ENCODE measurements at places on chromosomes 11 and 22. TPM values are rescaled to one million over a fixed set of nuclear protein-coding genes. Genes with fewer than 3 reads are reported as not detected.

Gene DEFB131B
- total RNA-seq: not detected

Gene MYO7A
- total RNA-seq: 8.9 TPM

Gene RIMBP3C
- total RNA-seq: 0.12 TPM

Gene CARD16
- total RNA-seq: 1.5 TPM

Gene SCGB2A2
- not detected for total RNA-seq

Gene TEX12
- total RNA-seq: not detected

Gene TPH1
- 0.67 TPM for total RNA-seq

Gene FXYD2
- total RNA-seq: not detected

Gene APOL5
- total RNA-seq: not detected

Gene IGSF9B
- total RNA-seq: 4.3 TPM

Gene MRGPRX3
- total RNA-seq: not detected

Gene POU2AF2
- not detected for total RNA-seq

Gene SMTNL1
- total RNA-seq: 0.18 TPM

Gene MAJIN
- total RNA-seq: not detected

Gene NCF4
- not detected for total RNA-seq

Gene NRIP3
- 13.0 TPM for total RNA-seq

Gene TSSK2
- total RNA-seq: not detected

Gene SDHAF2
- total RNA-seq: 49.2 TPM

Gene RAB36
- total RNA-seq: 0.97 TPM

Gene DNAJC24
- total RNA-seq: 14.8 TPM

Gene PIWIL4
- 3.4 TPM for total RNA-seq

Gene PLEKHA7
- 59.7 TPM for total RNA-seq

Gene RAG1
- 0.23 TPM for total RNA-seq

Gene SLC35E4
- total RNA-seq: 0.74 TPM

Gene YAP1
- 207 TPM for total RNA-seq

Gene ART1
- total RNA-seq: not detected

Gene GLYATL1
- total RNA-seq: 1.5 TPM

Gene DCHS1
- 2.0 TPM for total RNA-seq

Gene TRIM48
- total RNA-seq: not detected

Gene TMEM123
- 400 TPM for total RNA-seq

Gene CRYBB2
- not detected for total RNA-seq

Gene MTFP1
- total RNA-seq: 20.6 TPM

Gene OR4D5
- total RNA-seq: not detected

Gene ARHGAP42
- total RNA-seq: 14.1 TPM

Gene GLB1L2
- 15.8 TPM for total RNA-seq

Gene GGT1
- total RNA-seq: 9.4 TPM

Gene HBG1
- not detected for total RNA-seq

Gene TIGD3
- total RNA-seq: 3.2 TPM

Gene GCAT
- total RNA-seq: 24.4 TPM

Gene AIP
- total RNA-seq: 110 TPM

Gene ACRV1
- not detected for total RNA-seq

Gene MRPL48
- total RNA-seq: 113 TPM

Gene MLC1
- total RNA-seq: 0.14 TPM

Data from Caco-2 (cell line).